ENCODE measurements at places on chromosomes 4 and X.

DNA sequence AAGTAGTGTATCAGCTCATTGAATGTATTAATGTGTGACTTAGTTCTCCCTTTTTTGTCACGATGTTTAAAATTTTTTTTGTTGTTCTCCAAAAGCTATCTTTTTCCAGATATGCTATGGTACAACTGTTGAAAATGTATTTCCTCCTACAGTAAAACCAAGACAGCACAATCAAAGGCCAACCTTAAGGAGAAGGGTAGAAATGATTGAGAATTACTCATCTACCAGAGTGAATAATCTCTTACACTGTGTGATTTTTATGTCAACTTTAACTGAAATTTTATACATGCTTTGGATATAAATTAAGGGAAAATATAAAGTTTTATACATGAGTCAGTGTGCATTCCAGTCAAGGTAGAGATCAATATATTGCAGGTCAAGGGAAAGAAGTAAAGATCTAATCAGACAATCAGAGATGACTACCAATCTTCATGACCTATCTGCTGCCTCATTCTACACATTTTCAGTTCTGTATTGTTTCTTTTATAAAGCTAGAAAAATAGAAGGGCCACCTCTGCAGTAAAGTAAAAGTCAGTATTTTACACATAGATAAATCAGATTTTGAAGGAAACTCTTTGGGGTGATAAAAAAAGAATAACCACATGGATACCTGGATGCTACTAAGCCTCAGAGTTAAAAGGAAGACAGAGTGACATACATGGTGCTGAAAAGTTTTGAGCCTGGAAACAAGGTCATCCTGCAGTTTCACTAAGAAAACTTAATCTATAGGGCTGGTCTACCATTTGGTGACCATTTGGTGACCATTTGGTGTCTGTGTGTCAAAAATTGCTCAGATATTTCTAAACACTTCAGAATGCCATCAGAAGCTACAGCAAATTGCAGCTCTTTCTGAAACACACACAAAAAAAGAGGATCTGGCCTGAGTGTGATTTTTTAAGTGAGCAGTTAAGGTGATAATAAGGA lies 1.6 kb downstream of the FAM13A start:
- DNase-seq, result no peak

DNA sequence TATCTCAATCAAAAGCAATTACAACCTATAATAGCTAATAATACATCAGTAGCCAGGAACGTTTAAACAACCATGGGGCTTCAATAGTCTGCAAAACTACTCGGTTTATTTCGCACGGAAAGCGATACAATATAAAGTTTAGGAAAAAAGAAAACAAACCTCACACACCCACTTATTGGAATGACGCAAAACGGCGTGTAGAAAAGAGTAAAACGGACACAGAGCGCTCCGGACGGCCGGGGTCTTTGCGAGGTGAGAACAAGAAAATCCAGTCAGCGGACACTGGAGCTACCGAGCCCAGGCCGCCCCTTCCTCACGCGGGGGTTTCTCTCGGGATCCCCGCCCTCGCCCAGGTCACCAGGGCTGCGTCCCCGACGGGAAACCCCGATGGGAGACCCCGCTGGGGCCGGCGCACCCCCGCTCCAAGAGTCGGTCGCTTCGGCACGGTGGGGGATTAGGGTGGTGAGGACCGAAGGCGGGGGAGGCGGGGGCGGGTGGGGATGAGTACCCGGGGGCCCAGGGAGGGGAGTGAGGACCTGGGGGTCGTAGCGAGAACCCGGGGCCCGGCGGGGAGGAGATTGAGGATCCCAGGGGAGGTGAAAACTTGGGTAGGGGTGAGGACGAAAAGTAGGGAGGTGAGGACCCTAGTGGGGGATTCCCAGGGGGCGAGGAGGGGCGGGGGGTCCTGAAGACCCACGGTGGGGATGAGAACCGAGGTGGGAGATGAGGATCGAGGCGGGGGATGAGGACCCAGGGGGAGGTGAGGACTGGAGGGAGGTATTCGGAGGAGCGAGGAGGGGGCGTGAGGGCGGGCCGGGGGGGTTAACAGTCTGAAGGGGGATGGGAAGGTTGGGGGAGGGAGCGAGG lies 737 bp downstream of the NELFA start:
- no peak for DNase-seq

- DNase-seq, result no peak
These were observed 54.9 kb upstream of the ANTXR2 start for GRCh38 chr4:80127870-80128419.

- no peak for DNase-seq
These were observed 169.7 kb upstream of the SH3RF1 start for GRCh38 chr4:169440446-169440845.

- no peak for DNase-seq
These were observed 46.1 kb downstream of the CXorf58 start for GRCh38 chrX:23953908-23954269.

- DNase-seq, result no peak
These were observed 27.4 kb downstream of the CENPU start for GRCh38 chr4:184706453-184706852.

- DNase-seq, result peak; percentile 40
These were observed 73.6 kb upstream of the RBMX start for GRCh38 chrX:136953867-136954787.

DNA sequence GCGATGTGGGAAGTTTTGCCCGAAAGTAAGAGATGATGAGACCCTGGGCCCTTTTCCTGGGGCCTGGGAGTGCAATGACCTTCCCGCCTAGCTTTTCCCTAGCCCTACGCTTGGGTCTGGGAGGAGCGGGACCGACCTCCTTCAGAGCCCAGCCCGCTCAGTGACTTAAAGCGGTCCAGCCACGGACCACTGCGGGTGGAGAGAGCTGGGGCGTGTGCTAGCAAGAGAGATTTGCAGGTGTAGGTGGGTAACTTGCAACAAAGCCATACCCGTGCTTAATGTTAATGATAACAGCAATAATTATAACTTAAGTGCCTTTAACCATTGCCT lies 503 bp upstream of the PDE5A start:
- DNase-seq, result no peak

DNA sequence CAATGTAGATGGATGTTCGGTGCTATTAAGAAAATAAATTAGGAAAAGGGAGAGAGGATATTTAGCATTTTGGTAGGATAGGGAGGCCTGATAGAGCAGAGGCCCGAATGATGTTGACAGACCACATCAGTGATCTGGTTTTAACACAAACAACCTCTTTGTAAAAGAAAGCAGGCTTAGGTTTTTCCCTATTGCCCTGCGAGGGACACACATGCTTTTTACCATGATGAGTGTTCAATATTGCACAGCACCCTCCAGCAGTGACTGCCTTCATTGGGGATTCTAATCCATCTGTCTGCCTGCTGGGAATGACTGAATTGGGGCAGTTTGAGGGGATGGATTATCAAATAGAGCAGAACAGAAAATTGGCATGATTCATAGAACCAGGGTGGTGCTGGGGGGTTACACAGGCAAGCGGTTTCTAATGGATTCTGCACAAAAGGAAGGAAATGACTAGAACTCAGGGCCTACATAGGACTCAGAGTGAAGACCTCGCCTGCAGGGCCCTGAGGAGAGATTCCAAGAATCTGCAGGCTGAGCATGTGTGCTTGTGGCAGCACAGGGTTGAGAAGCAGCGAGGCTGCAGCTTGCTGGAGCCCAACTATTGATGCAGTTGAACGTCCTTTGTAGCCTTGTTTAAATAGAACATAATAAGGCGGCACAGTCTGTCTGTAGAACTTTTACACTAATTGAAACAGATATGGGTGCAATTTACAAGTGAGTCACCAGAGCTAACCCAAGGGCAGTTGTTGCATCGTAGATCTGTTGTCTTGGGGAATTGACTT lies 58.0 kb downstream of the RHOH start:
- DNase-seq, result peak; percentile 71

GRCh38 chrX:71458866-71459265 lies 74.0 kb upstream of the OGT start:
- DNase-seq, result no peak

DNA sequence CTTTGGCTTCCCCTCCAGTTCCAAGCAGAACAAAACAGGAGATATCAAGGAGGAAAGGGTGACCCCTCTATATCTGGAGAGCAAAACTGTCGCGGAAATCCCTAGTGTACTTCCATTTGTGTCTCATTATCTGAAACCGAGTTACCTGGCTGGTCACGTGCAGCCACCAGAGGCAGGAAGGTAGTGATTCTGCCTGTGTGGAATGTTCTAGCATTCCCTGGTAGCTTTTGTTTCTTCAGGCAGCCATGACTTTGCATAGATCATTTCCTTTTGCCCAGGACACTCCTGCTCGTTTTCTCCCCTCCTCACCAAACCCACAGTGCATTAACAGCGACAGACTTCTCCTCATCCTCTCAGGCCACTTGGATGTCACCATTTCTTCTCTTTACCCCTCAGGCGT lies 107.9 kb downstream of the PTTG2 start:
- DNase-seq, result no peak

DNA sequence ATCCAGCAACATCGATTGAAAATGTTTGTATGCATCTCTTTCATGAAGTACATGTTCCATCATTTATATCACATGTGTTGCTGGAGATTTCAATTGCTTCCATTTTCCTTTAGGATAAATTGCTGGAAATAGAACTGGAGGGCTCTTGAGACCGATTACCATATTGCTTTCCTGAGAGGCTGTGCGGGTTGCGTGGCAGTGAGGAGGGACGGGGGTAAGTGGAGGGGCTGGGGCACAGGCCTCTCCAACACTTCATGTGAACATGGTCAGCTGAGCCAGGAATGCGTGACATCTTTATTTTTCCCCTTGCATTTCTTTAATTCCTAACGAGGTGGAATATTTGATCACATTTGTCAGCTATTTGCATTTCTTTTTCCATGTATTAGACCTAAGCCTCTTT lies 144.6 kb downstream of the TBL1X start:
- DNase-seq, result no peak

DNA sequence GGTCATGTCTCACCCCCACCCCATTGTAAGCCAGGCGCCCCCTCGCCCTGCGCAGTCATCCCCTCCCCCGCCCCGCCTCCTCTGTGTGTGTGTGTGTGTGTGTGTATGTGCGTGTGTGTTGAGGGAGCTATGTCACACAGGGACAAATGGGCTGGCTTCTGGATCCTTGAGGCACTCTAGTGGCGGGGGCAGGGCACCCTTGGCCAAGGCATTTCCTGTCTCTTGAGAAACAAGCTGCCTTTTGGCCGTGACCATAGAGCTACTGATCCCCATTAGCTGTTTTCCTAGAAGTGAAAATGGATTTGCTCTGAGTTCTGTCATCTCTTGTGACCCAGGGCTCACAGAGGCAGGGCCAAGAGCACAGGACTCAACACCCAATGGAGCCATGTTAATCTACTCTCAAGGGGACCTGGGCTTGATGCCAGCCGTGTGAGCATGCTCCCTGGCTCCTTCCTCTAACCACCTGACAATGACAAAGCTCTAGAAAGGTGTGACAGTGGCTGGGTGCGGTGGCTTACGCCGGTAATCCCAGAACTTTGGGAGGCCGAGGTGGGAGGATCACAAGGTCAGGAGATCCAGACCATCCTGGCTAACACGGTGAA lies 162.5 kb upstream of the BCOR start:
- no peak for DNase-seq

DNA sequence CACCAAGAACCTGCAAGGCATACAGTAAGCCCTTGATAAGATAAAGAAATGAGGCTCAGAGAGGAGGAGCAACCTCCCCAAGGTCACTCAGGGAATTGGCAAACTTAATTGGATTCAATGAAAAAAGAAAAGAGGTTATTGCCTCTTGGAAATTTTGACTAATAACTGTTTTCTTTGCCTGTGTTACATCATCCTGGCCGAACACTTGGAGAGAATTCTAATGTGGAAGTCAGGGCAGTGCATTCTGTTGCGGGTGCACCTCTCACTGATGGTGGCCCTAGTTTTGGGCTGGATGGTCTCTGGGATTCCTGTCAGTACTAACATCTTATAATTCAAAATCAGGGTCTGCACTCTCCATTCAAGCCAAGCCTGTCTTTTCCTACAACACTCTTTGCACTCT lies 186.2 kb upstream of the BCOR start:
- DNase-seq, result no peak

DNA sequence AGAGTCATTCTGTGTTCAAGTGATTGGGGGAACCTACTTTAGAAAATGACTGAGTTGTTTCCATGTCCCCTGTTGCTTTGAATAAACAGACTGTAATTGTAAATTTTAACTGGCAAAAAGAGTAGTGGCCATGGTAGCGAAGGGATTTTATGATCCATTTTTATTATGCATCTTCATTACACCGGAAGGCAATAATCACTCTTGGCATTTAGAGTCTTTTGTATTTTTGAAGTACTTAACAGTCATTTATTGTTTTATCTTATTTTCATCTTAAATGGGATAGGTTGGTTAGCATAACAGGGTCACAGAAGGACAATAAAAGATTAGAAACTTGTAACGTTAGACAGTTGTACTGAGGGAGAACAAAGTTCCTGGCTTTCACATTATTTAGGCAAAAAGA lies 11.0 kb upstream of the OTC start:
- no peak for DNase-seq

- DNase-seq, result no peak
These were observed 8.6 kb downstream of the LCORL start for GRCh38 chr4:18012807-18013462.

GRCh38 chr4:23084559-23085248 lies 392.0 kb downstream of the GBA3 start:
- no peak for DNase-seq

DNA sequence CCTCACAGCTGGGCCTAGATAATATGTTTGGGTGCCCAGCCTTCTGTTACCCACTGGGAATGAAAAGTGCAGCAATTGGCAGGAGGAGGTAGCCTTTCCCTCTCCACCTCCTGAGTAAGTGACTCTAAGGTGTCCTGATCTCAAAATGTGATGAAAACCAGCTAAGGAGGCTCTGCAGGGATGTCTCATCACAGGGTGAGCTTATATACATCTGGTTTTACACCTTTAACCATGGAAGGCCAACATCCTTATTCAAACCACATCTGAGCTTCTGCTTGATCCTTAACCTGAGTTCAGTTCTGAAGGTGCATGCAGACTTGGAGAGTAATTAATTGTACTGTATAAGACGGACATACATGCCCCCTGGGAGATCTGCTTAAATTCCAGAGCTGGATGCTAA lies 53.7 kb downstream of the HOPX start:
- DNase-seq, result no peak

GRCh38 chrX:140425712-140426395 lies 79.0 kb downstream of the SOX3 start:
- DNase-seq, result no peak

DNA sequence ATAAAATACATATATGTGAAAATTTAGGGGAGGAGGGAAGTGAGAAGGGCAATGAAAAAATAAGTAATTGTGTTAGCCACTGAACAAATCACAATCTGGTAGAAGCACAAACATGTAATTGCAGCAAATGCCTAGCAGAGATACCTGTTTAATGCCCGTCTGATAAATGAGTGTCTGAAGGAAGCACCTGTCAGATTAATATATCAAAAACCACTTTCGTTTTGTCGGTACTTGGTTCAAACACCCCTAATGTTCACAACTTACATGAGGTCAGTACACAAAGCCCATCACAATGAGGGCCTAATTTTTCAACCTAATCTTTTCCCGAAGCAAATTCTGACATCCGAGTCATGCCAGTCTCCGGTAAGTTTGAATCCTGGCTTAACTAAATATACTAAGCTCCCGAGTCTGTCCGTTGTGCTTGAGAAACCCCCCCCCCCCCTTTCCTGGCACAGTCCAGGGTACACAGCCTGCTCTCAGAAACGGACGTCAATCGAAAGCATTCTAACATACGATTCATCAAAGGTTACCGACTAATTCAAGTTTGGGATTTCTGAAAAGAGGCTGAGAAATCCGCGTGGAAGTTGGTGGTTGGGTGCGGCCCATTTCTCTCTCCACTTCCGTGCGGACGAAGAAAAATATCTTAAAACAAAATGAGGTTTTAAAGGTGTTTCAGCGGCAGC lies 758 bp downstream of the SDAD1 start:
- DNase-seq, result no peak

GRCh38 chr4:87046121-87046551 lies 111.3 kb downstream of the AFF1 start:
- no peak for DNase-seq
